Activated CD4-positive, alpha-beta T cell treated with anti-CD3 and anti-CD28 coated beads, Interleukin-2, Interleukin-4, amounts not matched to agents 100 ng/mL and 50 ng/mL, durations not matched to agents 16 hours and 8 hours (primary cell): ENCODE measurements at places on chromosomes 11 and 22.

DNA sequence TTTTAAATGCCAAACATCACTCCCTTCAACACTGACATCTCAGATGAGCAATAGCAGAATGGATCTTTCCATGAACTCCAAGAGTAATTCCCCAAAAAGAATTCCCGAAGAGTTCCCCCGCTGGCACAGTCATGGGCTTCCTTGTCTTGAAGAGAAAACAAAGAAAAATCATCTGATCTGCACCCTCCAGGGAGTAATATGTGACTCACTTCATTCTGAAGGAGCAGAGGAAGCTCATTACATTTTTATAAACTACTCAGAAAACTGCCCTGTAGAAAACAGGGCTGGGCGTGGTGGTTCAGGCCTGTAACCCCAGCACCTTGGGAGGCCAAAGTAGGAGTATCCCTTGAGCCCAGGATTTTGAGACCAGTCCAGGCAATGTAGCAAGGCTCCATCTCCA lies 35.7 kb downstream of the CELSR1 start:
- DNase-seq: no peak

GRCh38 chr11:7196396-7197146 lies 55.1 kb upstream of the SYT9 start:
- DNase-seq: no peak

- DNase-seq: no peak
These were observed 14.9 kb downstream of the SAMM50 start for GRCh38 chr22:43969989-43970755.

DNA sequence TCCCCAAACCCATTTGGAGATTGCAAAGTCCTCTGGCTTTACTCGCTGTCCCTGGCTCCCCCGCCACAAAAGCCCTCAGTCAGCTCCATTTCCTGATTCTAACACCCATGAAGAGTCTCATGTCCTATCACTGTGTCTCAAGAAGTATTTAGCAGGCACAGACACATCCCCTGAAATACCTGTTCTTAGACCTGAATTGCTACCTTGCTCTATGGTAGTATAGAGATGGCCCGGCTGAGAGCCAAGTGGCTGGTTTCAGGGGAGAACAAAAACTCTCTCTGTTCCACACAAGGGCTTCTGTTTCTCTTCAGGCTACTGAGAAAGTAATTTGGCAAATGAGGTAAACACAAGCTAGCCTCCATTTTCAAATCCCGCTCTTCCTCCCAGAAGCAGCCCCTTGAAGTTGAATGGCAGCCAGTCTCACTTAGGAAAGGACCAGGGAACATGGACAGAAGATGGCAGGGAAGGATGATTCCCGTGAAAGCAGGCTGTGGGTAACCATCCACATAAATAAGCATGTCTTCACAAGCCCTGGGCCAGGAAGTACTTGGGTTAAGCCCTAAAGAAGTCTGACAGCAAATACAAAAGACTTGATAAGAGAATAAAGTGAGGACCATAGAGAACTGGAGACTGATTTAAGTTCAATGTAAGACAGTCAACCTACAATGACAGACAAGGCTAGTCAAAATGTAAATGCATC lies 137.8 kb downstream of the C11orf58 start:
- DNase-seq: no peak

DNA sequence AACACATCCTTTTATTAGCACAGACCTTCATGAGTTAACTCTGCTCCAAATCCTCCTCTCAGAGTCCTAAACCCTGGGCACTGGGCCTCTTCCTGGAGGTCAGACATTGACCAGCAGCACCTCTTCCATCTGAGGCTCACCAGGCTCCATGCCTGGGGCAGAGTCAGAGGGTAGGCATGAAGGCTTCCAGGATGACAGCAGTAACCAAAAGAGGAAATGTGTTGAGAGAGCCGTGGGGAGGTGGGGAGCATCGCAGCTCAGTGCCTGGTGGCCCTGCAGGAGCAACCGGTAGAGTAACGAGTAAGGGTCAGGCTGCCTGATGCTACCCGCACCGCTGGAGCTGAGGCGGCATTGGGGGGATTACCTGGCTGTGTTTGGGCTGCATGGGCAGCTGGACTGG lies 9.4 kb upstream of the NAV2 start:
- DNase-seq: no peak

GRCh38 chr11:125797641-125798040 lies 9.7 kb downstream of the PATE3 start:
- no peak for DNase-seq

- peak; percentile 73 for DNase-seq
These were observed 15.7 kb downstream of the CRTAM start for GRCh38 chr11:122853971-122854446.

- no peak for DNase-seq
These were observed 65.6 kb downstream of the IGLL1 start for GRCh38 chr22:23514322-23515038.

DNA sequence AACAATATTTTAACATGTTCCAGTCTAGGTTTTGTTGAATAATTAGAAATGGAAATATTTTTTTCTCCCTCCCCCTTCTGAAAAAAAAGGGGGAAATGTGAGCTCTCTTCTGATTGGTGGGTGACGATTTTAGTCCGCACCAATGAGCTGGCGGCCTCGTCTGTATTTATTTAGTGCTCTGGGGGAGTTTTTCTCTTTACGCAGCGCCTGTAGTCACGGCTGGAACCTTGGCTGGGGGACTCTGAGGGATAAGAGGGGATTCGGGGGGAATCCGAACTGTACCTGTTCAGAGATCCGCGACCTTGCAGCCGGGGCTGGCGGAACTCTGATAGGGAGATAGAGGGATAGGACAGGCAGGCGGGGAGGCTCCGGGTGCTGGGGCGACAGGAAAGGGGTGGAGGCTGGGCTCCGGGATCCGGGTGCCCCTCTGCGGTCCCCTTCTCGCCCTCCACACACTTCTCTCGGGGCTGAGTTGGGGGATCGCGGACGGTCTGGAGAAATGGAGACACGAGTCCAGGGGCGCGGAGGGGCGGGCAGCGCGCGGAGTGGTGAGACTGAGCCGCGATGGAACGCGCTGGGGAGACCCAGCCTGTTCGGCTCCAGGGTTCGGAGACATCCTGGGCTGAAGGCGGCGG lies 99.7 kb upstream of the HSD17B12 start:
- no peak for DNase-seq

DNA sequence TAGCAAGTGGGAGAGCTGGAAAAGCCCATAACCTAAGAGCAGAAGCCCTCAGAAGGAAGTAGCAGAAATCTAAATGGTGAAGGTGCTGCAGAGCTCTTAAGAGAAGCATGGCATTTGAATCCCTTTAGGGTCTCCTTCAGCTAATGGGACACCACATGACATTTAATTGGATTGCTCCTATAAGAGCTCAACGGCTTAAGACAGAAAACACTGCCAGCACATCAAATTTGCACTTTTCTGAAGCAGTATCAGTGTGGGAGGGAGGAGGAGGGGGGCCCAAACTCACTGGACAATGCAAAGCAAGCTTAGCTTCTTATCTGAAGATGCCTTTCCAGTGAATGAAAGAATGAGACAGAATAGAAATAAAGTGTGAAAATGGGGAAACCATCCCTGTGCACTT lies 287.9 kb upstream of the MTNR1B start:
- DNase-seq: peak; percentile 33

DNA sequence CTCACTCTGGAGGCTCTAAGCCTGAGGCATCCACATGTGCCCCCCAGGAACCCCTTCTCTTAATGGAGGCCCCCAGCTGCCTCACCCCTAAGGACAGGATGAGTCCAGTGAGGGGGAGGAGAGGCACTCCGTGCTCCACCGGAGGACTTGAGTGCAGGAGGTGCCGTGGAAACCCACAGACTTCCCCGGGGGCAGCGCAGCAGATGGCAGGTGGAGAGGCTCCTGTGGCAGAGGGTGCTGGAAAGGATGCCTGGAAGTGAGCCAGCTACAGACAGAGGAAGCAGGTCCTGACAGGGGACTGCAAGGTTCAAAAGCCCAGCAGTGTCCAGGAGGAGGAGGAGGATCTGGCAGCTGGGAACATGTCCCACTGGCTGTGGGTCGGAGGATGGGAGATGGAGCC lies 1384.0 kb downstream of the TBC1D22A start:
- no peak for DNase-seq

GRCh38 chr11:30381879-30382278 lies 59.0 kb downstream of the ARL14EP start:
- DNase-seq: no peak

- peak; percentile 52 for DNase-seq
These were observed 500 bp upstream of the ADSL start for GRCh38 chr22:40345815-40346184.

GRCh38 chr11:75481922-75482606 lies 43.7 kb downstream of the GDPD5 start:
- DNase-seq: no peak

DNA sequence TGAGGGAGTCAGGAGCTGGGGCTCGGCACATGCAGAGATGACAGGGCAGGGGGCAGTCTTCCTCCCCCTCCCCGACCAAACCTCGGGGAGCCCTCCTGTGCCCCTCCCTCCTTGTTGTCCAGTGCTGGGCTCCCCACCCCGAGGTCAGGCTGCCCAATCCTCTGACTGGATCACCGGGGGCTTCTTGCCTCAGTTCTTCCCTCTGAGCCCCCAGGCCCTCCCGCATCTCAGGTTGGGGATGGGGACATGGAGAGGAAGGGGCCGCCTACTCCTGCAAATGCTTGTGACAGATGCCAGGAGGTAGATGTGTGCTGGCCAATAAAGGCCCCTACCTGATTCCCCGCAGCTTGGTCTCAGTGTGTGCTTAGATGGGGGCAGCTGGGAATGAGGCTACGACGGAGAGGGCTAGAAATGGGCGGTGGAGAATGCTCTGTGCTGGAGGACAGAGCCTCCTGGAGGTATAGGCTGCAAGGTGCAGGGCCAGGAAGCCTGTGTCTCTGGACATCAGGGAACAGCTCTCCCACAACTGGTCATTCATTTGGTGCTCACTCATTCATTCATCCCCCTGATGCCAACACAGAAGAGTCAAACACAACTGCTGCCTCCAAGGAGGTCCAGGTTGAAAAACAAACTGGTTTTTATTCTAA lies 8.4 kb downstream of the RHBDD3 start:
- no peak for DNase-seq

DNA sequence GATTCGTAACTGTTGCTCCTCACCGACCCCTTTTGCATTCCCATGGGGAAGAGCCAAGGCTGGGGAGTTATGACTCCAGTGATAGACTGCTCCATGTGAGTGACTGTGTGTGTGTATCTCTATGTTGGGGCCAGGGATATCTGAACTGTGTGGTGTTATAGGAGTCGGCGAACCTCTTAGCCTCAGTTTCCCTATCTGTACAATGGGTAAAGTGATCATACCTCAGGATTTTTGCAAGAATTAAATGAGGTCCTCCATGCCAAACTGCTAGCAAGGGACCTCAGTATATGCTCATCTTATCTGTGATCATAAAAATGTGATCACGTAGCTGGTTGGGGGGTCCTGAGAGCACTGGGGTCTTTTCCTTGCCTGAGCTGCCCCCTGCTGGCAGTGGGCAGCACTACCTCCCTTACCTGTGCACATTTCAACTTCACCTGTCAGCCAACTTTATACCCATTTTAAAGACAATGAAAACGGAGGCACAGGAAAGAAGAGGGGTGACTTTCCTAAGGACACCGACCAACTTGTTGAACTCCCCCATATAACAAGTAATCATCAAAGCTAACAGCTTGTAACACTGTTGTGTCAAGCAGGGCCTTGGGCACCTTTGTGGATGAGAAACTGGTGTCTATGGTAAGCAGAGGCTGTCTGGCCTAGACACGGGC lies 1.4 kb upstream of the DPP3 start:
- DNase-seq: no peak

- no peak for DNase-seq
These were observed 115.8 kb downstream of the METTL15 start for GRCh38 chr11:28223994-28224393.
